HCEC 1CT (cell line): ENCODE measurements at places on chromosomes 1 and 21.

DNA sequence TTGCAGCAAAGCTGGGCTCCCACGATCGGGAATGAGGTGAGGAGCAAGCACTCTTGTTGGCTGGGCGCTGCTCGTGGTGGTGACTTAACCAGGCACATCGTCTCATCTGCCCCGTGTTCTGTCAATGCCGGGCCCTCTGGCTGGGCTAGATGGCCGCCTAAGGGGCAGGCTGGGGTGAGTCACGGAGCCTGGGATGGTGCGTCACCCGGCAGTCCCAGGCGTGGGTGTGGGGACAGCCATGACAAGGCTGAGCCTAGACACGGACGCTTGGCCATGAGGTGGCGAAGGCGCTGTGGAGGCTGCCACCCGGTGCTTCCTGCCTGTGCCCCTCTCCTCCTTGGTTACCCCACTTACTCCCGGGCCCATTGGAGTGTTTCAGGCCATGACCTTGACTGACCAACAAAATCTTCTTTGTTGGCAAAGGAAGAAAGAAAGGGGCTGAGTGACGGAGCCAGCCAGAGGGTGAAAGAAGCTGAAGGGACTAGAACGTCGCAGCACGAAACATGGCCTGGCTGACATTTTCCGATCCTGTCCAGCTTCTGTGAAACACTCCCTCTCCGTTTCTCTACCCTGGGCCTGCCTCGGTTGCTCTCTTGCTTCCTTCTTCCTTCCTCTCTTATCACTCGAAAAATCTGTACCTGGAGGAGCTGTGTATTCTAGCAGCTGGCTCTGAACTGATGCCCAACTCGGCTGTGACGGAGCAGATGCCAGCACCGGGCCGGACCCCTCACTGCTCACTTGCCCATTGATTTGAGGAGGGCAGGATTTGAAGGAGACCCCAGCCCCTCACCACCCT lies 596 bp downstream of the CD247 start:
- no peak for DNase-seq

GRCh38 chr1:8184301-8184700 lies 133.6 kb upstream of the SLC45A1 start:
- no peak for DNase-seq

DNA sequence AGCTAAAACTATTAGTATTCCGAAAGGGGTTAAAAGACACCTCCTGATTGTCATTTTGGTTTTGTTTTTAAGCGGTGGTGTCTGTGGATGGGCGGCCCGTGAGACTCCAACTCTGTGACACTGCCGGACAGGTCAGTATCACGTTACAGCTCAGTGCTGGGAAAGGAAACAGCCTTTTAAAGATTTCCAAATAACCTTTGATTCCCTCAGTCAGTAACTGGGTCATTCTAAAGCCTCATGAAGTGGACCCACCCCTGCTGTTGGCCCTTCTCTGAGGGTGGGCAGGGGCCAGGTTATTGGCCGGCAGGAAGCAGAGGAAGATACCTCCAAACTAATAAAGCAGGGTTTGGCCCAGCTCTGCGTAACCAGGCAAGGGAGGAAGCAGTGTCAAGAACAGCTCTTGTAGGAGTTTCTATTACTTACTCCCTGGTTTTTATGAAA lies 2.3 kb downstream of the RHOU start:
- DNase-seq = no peak

DNA sequence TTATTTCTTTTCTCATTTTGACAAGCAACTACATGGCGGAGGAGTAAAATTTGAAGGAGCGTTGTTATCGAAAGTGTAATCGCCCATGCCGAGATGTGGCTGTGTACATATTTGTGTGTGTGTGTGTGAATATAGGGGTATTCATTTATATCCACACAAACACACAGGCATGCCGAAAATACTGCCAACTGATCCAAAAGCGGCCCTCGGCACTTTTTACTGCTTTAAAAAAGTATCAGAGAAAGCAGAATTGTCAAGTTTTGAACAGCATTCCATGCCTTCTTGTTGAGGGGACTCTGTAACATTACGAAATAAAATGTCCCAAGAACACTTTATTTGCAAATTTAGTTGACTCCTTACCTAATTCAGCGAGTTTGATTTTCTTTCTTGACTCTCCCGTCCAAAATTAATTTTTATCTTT lies 1.1 kb downstream of the PBX1 start:
- DNase-seq = peak; percentile 20

DNA sequence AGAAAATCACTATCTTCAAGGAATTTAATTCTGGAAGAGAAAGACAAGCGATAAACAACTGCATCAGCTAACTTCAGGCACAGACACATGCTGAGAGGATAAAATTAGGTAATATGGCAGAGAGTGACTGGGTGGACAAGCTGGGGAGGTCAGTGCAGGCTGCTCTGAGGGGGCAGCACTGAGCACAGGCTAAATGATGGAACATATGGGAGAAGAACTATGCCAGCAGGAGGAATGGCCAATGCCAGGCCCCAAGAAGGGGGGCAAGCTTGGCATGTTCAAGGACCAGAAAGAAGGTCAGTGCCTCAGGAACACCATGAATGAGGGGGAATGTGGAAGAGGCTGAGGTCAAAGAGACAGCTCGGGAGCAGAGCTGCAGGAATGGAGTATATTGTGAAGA lies 190.7 kb upstream of the MAP1LC3C start:
- DNase-seq = no peak

- DNase-seq = no peak
These were observed 15.0 kb upstream of the SLC6A17 start for GRCh38 chr1:110135246-110135645.

GRCh38 chr1:192535916-192536664 lies 39.5 kb upstream of the RGS1 start:
- DNase-seq = no peak

GRCh38 chr1:172704001-172704400 lies 45.1 kb downstream of the FASLG start:
- DNase-seq = no peak
